ENCODE measurements at places on chromosomes 7 and 10.

GRCh38 chr10:129961157-129961701 lies 2.8 kb downstream of the EBF3 start:
- peaks cover 64% of the 10 kb centered on the region for H3K27me3 ChIP-seq
- no peak overlapping the region for H3K4me3 ChIP-seq
- H3K4me1 ChIP-seq = peaks cover 22% of the 10 kb centered on the region
- H3K36me3 ChIP-seq = peaks cover 7% of the 10 kb centered on the region
- no peak for DNase-seq

GRCh38 chr10:124359336-124359832 lies 59.3 kb downstream of the OAT start:
- DNase-seq = no peak
- peaks cover 10% of the 10 kb centered on the region for H3K4me1 ChIP-seq
- H3K27ac ChIP-seq = no peak overlapping the region
- H3K4me3 ChIP-seq = no peak overlapping the region

DNA sequence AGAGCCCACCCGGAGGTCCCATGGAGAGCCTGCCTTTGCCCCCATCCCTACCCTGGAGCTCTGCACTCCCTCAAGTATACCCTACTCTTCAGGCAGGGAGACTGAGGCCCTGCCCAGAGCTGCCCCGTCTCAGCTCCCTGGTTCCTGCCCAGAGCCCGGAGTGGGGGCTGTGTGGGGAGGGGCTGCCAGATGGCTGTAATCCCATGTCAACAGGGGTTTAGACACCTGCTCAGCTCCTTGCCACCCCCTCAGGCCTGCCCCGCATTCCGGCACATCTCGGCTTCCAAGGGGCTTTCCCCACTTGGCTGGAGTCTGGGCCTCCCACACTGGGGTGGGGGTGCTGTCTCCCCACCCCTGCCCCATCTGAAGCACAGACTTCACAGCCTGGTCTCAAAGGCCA lies 20.9 kb upstream of the LFNG start:
- H3K4me3 ChIP-seq = no peak overlapping the region
- H3K27ac ChIP-seq = no peak overlapping the region
- DNase-seq = no peak
- no peaks in the 10 kb centered on the region for H3K4me1 ChIP-seq

DNA sequence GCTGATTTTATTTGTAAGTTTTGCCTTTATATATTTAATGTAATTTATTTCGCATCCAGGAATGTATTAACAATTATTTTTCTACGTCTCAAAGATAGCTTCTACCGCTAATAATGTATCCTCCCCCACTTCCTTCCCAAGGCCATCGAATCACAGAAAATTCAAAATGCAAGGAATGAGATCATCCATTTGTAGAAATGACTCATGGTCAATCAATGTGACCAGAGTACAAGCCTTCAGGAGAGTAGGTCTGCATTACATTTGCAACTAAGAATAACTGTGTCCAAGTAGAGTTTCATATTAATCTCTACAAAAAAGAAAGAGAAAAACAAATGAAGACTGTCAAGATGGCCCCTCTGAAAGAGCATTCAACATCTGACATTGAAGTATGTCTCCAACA lies 205.9 kb upstream of the PHF14 start:
- H3K36me3 ChIP-seq = no peaks in the 10 kb centered on the region
- no peaks in the 10 kb centered on the region for H3K4me1 ChIP-seq
- no peak overlapping the region for H3K27ac ChIP-seq
- DNase-seq = no peak
- no peak overlapping the region for H3K4me3 ChIP-seq
- H3K27me3 ChIP-seq = no peaks in the 10 kb centered on the region

DNA sequence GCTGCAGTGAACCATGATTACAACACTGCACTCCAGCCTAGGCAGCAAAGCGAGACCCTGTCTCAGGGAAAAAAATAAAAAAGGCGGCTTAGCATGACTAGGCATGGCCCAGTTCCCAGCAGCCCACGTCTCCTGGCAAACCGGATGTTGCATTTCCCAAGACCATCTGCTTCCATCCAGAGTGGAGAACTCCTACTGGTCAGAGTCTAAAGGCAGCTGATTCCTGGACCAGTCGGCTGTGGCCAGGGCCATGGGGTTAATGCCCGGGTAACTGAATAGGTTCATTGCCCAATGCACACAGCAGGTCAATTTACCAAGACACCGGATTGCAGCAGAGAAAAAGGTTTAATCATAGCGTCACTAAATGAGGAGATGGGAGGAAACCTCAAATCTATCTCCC lies 133.1 kb downstream of the MYL10 start:
- H3K4me3 ChIP-seq = no peak overlapping the region
- H3K27me3 ChIP-seq = peaks cover 4% of the 10 kb centered on the region
- H3K36me3 ChIP-seq = no peaks in the 10 kb centered on the region
- no peak overlapping the region for H3K27ac ChIP-seq
- DNase-seq = no peak

- no peaks in the 10 kb centered on the region for H3K27me3 ChIP-seq
- DNase-seq = no peak
- H3K36me3 ChIP-seq = no peaks in the 10 kb centered on the region
- no peak overlapping the region for H3K4me3 ChIP-seq
- no peak overlapping the region for H3K27ac ChIP-seq
These were observed 133.3 kb upstream of the HGF start for GRCh38 chr7:81903115-81903514.

DNA sequence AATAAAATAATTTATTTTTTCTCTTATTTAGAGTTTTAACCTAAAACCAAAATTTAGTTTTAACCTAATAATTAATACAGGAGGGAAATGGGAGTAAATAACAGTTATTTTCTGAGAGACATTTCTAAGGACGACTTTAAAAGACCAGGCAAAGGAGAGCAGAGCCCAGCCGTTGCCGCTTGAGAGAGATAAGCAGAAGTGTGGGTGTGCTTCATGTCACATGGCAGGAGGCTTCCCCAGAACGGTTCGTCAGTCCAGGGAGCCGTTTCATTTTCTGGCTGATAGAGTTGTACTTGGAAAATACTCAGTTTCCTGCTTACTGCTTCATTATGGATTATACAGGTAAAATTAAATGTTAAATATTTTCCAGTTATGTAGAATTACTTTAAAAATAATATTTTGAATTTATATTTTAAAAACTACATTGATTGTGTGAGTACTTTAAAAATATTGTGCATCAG lies 61.4 kb downstream of the ST7 start:
- DNase-seq = peak; percentile 30
- H3K4me3 ChIP-seq = no peak overlapping the region
- H3K27me3 ChIP-seq = peaks cover 2% of the 10 kb centered on the region
- no peaks in the 10 kb centered on the region for H3K36me3 ChIP-seq

DNA sequence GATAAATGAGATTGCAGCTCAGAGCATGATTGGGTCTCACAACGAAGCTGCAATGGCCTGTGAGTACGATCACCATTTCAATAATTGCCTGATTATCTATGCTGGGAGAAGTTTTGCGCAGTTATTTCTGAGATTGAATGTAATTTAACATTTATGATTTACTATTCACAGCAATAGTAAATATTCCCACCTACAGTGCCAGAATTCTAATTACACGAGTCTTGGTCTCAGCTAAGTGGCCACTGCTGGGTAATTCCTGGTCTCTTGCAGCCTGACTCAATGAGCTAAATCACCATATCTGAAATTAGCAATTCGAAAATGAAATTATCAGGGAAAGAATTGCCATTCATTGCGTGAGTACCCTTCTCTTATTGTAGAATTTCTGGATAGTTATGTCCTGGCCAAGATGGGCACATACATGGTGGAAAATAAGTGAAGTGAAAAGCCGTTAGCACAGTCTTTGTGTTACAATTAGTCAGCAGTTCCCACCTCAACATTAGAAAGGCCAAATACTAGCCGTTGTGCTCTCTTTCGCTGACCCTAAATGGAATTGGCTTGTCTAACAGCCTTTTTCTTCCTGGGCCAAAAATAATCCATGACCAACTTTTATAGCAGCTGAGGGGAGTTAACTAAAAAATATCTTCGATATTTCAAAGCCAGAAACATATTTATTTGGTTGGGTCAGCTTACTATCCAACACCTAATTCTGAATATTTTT lies 681.0 kb upstream of the C7orf33 start:
- H3K27me3 ChIP-seq = no peaks in the 10 kb centered on the region
- H3K4me1 ChIP-seq = no peaks in the 10 kb centered on the region
- no peak for DNase-seq
- no peak overlapping the region for H3K27ac ChIP-seq
- H3K4me3 ChIP-seq = no peak overlapping the region
- no peaks in the 10 kb centered on the region for H3K36me3 ChIP-seq

- H3K4me3 ChIP-seq = no peak overlapping the region
- DNase-seq = no peak
- H3K27ac ChIP-seq = no peak overlapping the region
- peaks cover 21% of the 10 kb centered on the region for H3K36me3 ChIP-seq
These were observed 147.1 kb downstream of the LYZL1 start for GRCh38 chr10:29435809-29436501.

DNA sequence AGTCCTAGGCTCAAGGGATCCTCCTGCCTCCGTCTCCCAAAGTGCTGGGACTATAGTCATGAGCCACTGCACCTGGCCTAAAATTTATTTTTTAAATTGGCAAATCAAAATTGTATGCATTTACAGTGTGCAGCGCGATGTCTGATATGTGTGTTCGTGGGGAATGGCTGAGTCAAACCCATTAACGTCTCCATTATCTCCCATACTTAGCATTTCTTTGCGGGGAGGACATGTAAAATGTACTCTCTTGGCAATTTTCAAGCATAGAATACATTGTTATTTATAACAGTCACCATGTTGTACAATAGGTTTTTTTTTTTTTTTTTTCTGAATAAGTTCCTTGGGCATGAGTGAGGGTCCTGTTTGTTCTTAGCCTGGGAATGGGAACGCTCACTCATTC lies 3.8 kb downstream of the TMEM184A start:
- no peak overlapping the region for H3K4me3 ChIP-seq
- DNase-seq = no peak
- H3K36me3 ChIP-seq = no peaks in the 10 kb centered on the region
- H3K27me3 ChIP-seq = no peaks in the 10 kb centered on the region
- peaks cover 8% of the 10 kb centered on the region for H3K4me1 ChIP-seq

GRCh38 chr10:13942035-13942434 lies 355.3 kb downstream of the PRPF18 start:
- H3K27ac ChIP-seq = no peak overlapping the region
- no peak for DNase-seq
- no peaks in the 10 kb centered on the region for H3K4me1 ChIP-seq
- no peak overlapping the region for H3K4me3 ChIP-seq
- H3K27me3 ChIP-seq = no peaks in the 10 kb centered on the region

- H3K27me3 ChIP-seq = no peaks in the 10 kb centered on the region
- no peak overlapping the region for H3K4me3 ChIP-seq
- no peak overlapping the region for H3K27ac ChIP-seq
- peaks cover 13% of the 10 kb centered on the region for H3K36me3 ChIP-seq
These were observed 213.8 kb downstream of the DNAJB6 start for GRCh38 chr7:157550300-157551275.

DNA sequence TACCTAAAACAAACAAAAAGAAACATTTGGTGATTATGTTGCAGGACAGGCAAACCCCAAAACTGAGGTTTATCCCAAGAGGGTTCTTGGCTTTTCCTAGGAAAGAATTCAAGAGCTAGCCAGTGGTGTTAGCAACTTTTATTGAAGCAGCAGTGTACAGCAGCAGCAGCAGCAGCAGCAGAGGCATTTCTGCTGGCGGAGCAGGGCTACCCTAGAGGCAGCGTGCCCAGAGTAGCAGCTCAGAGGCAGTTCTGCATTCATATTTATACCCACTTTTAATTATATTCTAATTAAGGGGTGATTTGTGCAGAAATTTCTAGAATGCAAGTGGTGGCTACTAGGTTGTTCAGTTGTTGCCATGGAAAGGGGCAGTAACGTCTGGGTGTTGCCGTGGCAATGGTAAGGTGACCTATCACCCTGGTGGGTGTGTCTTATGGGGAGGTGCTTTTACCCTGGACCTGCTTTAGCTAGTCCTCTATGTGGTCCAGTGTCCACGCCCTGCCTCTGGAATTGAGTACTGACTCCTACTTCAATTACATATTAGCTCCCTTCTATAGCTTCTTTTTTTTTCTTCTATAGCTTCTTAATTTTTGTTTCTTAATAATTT lies 53.9 kb downstream of the VCL start:
- H3K4me1 ChIP-seq = peaks cover 21% of the 10 kb centered on the region
- no peaks in the 10 kb centered on the region for H3K36me3 ChIP-seq

GRCh38 chr7:96686305-96686704 lies 23.3 kb downstream of the SEM1 start:
- H3K27ac ChIP-seq = peak overlapping the region; percentile 78
- H3K4me3 ChIP-seq = no peak overlapping the region
- peaks cover 24% of the 10 kb centered on the region for H3K4me1 ChIP-seq
- DNase-seq = peak; percentile 28
- H3K36me3 ChIP-seq = peaks cover 64% of the 10 kb centered on the region
- no peaks in the 10 kb centered on the region for H3K27me3 ChIP-seq

GRCh38 chr10:73079779-73080541 lies 16.7 kb downstream of the P4HA1 start:
- H3K27me3 ChIP-seq = no peaks in the 10 kb centered on the region
- no peak overlapping the region for H3K4me3 ChIP-seq
- no peak overlapping the region for H3K27ac ChIP-seq
- DNase-seq = no peak

DNA sequence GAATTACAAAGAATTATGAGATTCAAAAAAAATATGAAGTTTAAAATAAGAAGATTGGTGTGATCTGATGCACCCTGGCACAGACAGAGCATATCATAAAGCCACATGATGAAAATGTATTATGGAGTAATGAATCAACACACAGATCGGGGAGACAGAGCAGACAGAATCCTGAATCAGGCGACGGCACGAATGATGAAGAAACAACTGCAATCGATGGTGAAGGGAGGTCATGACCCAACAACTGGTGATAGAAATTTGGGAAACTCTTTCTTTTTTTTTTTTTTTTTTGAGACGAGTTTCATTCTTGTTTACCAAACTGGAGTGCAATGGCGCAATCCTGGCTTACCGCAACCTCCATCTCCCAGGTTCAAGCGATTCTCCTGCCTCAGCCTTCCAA lies 1054.0 kb downstream of the TYW1 start:
- no peaks in the 10 kb centered on the region for H3K36me3 ChIP-seq
- no peak overlapping the region for H3K4me3 ChIP-seq
- H3K4me1 ChIP-seq = no peaks in the 10 kb centered on the region
- H3K27me3 ChIP-seq = no peaks in the 10 kb centered on the region

- H3K27ac ChIP-seq = no peak overlapping the region
- no peaks in the 10 kb centered on the region for H3K36me3 ChIP-seq
- DNase-seq = peak; percentile 24
- H3K27me3 ChIP-seq = peaks cover 45% of the 10 kb centered on the region
- peaks cover 16% of the 10 kb centered on the region for H3K4me1 ChIP-seq
These were observed 26.2 kb downstream of the ABLIM1 start for GRCh38 chr10:114631666-114632417.

- no peak overlapping the region for H3K27ac ChIP-seq
- H3K36me3 ChIP-seq = peaks cover 13% of the 10 kb centered on the region
- H3K27me3 ChIP-seq = no peaks in the 10 kb centered on the region
- no peak overlapping the region for H3K4me3 ChIP-seq
- H3K4me1 ChIP-seq = no peaks in the 10 kb centered on the region
- DNase-seq = no peak
These were observed 43.7 kb downstream of the LHPP start for GRCh38 chr10:124505279-124505678.

DNA sequence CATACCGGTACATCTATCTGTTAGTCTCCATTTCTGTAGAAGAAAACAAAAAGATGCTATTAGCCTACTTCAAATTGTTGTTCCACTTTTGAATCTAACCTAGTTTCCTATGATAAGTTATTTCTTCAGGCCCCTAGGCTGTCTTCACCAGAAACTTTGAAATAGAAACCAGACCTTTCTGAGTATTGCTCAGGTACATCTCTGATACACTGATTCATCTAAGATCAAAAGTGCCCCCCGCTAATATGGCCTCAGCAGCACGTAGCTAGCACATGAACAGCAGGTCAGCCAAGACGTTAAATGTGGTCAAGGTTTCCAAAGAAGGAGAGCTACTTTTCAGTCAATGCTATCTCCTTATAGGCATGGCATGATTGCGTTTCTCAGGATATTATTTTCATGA lies 23.6 kb downstream of the CTAGE6 start:
- no peaks in the 10 kb centered on the region for H3K27me3 ChIP-seq
- peaks cover 9% of the 10 kb centered on the region for H3K4me1 ChIP-seq
- no peak overlapping the region for H3K27ac ChIP-seq
- peaks cover 17% of the 10 kb centered on the region for H3K36me3 ChIP-seq
- DNase-seq = no peak
